ENCODE measurements at places on chromosomes 2 and 18.

DNA sequence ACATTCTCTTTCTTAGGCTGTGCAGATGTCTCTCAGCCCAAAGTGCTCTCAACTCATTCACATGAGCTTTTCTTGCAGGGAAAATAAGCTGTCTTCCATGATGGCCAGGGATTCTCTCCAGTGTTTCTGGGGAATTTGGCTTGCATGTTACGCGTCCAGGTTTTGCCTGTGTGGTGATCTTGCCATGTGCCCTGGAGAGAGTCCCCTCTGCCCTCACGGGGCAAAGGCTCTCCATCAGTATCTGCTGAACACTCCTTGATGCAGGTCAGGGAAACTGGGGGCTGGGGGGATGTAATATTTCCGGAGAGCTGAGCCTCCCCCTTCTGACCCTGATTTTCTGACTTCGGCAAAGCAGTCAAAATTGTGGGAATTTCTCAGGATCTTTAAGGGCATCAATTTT, 87.6 kb downstream of the ACKR3 start:
- no peak for DNase-seq

- no peak for DNase-seq
Observed at GRCh38 chr2:38394903-38395341, 17.8 kb upstream of the ATL2 start.

- peak; percentile 91 for DNase-seq
Observed at GRCh38 chr18:59718108-59718463, 20.9 kb upstream of the CCBE1 start.

- DNase-seq, result no peak
Observed at GRCh38 chr2:217415316-217415715, 555.5 kb upstream of the TNP1 start.
